ENCODE measurements at places on chromosomes 5 and 9.

DNA sequence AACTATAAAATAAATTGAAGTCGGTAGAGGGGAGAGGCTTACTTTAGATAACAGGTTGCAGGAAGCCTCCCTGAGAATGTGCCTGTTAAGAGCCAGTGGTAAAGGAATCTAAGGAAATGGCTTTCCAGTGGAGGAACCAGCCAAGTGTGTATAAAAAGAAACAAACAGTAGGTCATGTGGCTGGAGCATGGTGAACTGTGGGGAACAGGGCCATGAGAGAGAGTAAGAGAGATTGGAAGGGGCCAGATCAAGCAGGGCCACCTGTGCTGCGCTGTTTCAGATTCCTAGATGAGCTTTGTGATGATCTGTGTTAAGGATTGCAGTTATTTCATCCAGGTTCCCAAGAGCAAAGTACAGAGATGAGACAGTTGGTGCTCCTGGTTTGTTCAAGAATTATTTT lies 152.7 kb upstream of the SGCD start:
- no peak for DNase-seq

- peak; percentile 16 for DNase-seq
Measured at GRCh38 chr9:9942764-9943424, 669.9 kb downstream of the PTPRD start.

DNA sequence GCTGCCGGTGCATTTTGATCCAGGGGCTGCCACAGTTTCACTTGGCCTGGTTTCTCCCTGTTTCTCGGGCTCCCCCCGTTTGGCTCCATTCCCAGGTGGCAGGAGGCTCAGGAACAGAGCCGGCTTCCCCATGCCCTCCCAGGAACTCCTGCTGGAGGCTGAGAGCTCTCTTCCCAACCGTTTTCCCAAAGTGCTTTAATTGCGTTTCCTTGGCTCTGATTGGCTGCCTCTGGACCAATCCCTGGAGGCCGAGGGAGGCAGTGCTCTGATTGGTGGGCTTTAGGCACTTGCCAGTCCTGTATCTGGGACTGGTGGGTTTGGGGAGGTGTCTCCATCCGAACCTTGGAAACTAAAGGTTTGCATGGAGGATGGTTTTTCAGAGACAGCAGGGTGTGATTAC lies 4.9 kb downstream of the TSPAN17 start:
- DNase-seq: no peak

- peak; percentile 80 for DNase-seq
Measured at GRCh38 chr5:140261403-140262171, 41.3 kb downstream of the PFDN1 start.

- DNase-seq: no peak
Measured at GRCh38 chr5:153953411-153953810, 85.3 kb downstream of the FAM114A2 start.

DNA sequence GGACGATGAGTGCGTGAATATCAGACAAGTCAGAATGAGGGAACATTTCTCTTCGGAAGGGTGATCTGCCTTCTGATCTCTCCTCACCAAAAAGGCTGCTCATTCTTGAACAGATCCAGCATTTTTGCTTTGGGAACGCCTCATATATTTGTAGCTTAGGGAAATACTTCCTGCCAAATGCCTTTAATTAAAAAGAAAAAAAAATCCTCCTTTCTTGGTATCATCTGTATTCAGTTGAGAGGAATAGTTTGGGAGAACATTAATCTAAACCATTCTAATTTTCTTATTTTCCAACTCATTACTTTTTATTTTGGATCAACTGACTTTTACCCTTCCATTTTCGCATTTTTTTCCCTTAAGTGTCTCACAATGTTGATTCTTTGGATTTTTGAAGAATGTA lies 163.4 kb downstream of the SNX18 start:
- no peak for DNase-seq

DNA sequence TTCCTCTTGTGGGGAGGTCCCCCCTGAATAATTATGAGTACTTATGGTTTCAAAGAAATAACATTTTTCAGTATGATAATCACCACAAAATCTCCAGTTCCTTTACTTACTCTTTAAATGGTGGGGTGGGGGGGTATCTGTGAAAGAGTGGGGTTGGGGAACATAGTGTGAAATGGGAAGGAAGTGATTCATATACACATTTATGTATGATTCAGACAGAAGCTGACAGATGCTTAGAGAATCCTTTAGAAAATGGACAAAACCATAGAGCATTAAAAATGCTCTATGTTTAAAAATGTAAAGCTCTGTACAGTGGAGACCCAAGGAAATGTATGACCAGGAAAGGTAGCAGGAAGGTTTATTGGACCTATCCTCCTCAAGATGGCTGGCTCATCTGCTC lies 267.5 kb upstream of the GRIA1 start:
- no peak for DNase-seq

- no peak for DNase-seq
Measured at GRCh38 chr5:154333016-154333415, 112.8 kb upstream of the SAP30L start.

DNA sequence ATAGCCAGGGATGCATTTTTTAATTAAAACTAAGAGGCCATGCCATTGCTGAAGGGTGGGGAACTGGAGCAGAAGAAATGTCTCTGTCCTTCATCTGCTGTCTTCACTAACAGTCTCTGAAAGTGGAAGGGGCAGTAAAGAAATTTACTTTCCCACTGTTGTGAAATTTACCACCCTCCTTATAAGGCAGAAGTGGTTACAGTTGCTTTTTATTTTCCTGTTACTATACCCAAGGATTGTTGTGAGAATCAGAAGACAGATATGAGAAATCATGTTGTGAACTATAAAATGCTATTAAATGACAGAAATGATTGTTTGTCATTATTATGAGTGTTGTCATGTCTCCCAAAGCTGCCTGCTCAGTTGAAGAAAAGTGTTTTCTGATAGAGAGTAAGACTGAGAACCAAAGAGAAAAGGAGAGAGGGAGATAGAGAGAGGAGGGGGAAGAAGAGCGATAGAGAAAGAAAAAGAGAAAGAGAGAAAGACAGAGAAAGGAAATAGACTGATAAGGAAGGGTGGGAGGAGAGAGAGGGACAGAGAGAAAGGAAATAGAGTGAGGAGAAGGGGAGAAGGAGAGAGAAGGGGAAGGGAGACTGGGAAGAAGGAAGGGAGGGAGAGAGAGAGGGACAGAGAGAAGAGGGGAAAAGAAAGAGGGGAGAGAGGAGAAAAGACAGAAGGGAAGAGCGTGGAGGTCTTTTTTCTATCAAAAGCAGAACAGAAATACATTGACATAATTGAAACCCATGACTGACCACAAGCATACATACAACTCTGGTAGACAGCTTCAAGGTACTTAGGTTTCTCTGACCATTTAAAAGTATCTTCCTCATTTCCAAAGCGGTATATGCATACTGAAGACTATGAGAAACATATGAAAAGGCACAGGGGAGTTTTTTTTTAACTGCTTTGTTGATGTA lies 22.5 kb downstream of the SEC61B start:
- no peak for DNase-seq

GRCh38 chr5:157271740-157272271 lies 5.9 kb downstream of the CYFIP2 start:
- DNase-seq: peak; percentile 97

- no peak for DNase-seq
Measured at GRCh38 chr5:168920019-168920810, 341.0 kb upstream of the PANK3 start.

DNA sequence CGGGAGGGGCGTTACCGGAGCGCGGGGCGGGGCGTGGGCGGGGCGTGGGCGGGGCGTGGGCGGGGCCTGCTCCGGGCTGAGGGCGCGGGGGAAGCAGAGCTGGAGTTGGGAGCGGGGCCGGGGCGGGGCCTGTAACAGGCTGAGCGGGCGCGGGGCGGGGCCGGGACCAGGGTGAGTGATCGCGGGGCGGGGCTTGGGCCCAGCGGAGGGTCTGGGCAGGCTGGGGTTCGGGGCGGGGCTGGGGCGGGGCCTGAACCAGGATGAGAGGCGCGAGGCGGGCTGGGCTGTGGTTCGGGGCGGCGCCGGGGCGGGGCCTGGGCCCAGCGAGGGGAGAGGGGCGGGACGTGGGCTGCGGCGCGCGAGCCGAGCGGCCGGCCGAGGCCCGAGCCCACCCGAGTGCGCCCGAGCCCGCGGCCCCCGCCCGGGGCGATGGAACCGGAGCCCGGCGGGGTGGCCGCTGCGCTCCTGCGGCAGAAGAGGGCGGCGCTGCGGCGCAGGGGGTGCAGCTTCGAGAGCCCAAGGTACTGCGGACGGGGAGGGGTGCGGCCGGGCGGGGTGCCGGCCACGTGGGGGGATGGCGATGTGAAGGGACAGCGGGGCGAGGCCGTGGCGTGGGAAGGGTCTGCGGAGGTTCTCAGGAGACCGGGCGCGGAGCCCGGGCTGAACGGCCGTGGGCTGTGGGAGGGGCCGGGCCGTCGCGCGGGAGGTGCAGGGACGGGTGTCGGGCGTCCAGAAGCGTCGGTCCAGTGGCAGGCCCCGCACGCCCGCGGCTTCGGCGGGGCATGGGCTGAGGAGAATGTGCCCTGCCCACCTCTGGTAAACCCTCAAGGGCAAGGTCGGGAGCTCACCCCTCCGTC lies 39.5 kb upstream of the GARNL3 start:
- DNase-seq: peak; percentile 93

DNA sequence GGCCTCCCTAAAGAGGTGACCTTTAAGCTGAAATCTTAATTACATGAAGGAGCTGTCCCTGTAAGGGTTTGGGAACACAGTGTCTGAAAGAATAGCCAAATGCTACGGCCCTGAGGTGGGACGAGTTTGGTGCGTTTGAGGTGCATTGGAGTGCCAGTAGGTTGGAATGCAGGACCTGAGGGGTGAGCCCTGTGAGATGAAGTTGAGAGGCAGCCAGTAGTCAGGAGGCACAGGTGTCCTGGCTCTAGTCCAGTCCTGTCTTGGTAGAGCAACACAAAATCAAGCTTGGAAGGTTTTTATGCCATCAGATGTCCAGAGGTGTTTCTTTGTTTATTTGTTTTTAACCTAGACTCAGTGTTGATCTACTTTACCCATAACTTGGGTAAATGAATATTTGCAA lies 108.5 kb downstream of the ARHGAP26 start:
- DNase-seq: no peak

DNA sequence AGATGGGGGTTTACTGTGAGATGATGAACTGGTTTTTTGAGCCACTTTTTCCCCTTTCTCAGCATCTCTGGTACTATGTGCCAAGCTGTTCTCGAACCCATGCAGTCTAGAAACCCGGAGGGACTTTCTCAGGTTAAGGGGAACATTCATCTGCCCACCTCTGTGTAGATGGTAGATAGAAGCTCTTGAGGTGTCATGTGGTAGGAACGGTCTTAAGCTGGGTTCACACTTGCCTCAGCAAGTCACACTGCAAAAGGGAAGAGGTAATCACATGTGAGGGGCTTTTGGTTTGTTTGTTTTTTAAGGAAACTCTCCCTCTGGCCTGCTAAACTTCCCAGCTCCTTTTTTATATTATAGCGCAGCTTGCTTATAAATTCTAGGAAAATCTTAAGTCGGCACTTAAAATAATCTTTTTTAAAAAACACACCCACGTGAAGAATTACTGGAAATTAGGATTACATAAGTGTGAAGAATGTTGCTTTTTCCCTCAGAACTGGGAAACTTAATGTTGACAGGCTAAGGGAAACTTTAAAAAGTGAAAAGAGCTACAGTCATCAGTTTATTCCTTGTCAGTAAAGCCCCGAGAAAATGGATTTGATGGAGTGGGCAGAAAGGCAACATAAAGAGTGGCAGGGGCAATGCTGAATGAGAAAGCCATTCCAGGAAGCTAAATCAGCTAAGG lies 430.3 kb downstream of the ARHGEF28 start:
- no peak for DNase-seq

- DNase-seq: no peak
Measured at GRCh38 chr9:126502417-126503332, 111.1 kb upstream of the LMX1B start.

- no peak for DNase-seq
Measured at GRCh38 chr5:58486290-58486689, 4.9 kb upstream of the GAPT start.

DNA sequence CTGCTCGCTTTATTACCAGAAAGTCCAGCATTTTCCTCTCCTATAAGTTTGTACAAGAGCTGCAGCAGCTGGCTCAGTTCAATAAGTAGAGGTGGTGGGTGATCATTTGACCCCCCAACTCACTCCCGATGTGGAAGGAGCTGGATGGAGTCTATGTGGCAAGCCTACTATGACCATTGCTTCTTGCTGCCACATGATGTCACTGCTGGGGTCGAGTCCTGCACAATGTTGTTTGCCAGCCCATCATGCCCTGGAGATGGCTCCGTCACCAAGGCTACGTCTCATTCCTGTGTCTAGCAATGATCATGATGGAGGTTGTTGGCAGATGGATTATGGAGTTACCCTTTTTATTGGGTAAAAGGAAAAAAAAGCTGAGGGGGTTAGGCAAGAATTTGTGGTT lies 266.3 kb downstream of the PSAT1 start:
- DNase-seq: no peak

DNA sequence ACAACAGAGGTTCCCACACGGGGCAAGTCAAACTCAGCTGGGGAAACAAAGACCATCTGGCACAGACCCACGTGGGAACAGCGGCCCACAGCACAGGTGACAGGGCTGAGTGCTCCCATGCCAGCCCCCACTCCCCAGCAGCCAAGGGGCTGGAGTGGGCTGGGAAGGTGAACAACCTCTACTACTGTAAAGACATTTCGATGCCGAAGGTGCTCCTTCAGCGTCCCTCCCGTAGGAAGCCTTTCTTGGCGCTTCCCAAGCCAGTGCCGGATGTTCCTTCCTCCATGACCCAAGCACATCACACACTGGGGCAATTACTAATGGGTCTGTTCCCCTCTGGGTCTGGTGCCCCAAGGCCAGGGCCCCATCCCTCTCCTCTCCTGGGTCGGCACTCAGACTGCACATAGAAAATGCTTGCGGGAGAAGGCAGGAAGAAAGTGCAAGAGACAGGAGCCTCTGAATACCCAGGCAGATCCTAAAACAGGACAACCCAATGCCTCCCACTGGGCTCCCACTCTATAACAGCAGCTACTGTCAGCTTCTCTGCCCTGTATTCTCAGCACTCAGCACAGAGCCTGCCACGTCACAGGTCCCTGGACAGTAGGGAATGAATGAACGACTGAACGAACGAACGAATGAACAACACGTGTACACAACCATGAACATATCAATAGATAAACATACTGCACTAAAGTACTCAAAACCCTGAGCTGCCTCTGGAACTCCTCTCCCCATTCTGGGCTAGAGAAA lies 77.0 kb upstream of the LRRTM2 start:
- no peak for DNase-seq

GRCh38 chr9:136920734-136921231 lies 23.8 kb downstream of the FBXW5 start:
- no peak for DNase-seq

DNA sequence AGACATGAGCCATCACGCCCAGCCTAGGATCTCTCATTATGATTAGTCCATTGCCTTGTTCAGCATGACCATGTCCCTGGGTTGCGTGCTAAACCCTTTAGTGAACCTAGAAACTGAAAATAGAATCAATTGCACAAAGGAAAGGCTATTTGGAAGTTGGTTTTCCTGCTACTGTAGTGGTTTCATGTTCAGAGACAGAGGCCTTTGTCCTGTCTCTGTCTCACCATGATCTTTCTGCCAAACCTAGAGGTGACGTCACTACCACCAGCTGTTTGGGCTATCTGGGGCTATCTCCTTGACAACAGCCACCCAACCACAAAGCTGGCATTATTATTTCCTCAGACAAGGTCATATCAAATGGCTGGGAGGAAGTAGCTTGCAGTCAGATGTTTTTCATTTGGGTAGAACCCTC lies 4.0 kb upstream of the CDK5RAP2 start:
- peak; percentile 77 for DNase-seq

GRCh38 chr5:122863240-122863639 lies 17.8 kb downstream of the SNX24 start:
- DNase-seq: no peak

- DNase-seq: no peak
Measured at GRCh38 chr5:134979416-134979815, 11.7 kb downstream of the CATSPER3 start.

Measured in CD4-positive, alpha-beta T cell treated with Interleukin-15 for 1 hour (primary cell).